Trophoblast cell (in vitro differentiated cells and primary cell): ENCODE measurements at places on chromosomes 4 and X.

- DNase-seq = peak; percentile 5
Observed at GRCh38 chrX:109716431-109717028, 16.5 kb downstream of the ACSL4 start.

DNA sequence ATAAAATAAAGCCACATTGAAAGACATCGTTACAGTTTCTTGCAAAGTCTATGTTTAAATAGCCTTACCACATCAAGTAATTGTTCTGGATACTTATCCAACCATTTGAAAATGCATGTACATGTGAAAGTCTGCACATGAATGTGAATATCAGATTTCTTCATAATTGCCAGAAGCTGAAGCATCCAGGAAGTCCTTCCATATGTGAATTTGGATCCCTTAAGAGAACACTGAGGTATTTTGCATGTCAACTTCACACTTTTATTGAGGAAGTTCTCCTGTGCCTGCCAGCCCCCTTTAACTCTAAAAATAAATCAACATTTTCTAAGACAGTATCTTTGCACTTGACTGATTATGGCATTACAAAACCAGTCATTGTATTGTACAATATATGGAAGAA, 1103.5 kb upstream of the ADGRL3 start:
- DNase-seq = no peak

- DNase-seq = no peak
Observed at GRCh38 chr4:84825701-84826341, 140.7 kb downstream of the WDFY3 start.

GRCh38 chr4:161696944-161697343, 466.9 kb downstream of the FSTL5 start:
- DNase-seq = no peak

GRCh38 chrX:130669233-130669632, 233.8 kb downstream of the ENOX2 start:
- DNase-seq = no peak

DNA sequence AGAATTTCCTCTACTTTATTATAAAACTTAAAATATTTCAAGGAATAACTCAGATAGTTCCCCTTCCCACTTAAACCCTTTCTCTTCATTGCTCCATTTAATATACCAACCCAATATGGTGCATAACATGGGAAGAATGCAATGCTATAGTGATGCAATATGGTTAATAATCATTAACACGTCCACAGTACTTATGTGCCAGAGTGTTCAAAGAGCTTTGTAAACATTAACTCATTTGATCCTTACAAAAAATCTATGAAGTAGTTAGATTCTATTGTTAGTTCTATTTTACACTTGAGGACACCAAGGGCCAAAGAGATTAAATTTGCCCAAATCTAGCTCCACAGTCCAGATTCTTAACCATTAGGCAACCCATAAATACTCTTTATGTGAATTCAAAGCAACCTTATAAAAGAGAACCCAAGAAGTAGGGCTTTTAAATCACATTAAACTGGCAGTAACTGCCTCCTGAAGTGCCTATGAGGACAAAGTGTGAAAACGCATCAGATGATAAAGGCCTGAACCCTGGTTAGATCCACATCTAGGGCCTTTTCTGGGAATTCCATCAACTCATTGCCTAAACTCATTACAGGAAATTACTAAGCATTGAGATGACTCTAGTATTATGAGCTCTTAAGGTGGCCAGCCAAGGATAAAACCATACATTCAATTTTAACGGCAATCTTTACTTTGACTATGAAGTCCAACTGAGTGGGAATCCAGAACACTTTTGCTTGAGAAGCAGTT, 94.3 kb downstream of the AREG start:
- no peak for DNase-seq

GRCh38 chr4:110361921-110362320, 114.0 kb upstream of the ENPEP start:
- DNase-seq = no peak

DNA sequence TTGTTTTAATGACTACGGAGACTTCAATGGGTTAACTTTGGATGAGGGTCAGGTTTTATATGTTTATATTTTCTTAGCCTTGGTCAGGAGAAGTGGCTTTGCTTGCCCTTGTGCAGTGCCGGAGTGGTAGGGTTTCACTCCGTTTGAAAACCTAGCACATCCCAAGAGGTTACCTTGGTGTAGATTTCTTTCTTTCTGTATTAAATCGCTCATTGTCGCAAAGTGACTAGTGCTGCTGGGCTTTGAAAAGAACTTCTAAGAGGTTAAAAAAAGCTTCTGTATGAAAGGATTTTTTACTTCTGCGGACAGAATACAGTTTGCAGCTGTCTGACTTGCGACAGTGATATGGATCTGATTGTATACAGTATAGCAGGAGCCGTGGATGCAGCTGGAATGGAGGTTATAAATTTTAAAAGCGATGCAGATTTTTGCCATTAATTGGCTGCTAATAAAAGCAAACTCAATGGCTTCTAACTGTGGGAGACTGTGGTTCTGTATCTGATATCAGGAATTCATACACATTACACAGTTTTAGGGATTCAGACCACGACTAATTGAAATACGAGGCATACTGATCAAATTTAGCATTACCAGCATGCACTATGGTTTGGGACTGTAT, 340.9 kb upstream of the PITX2 start:
- DNase-seq = no peak

- no peak for DNase-seq
Observed at GRCh38 chr4:52203351-52203750, 152.2 kb downstream of the SPATA18 start.

DNA sequence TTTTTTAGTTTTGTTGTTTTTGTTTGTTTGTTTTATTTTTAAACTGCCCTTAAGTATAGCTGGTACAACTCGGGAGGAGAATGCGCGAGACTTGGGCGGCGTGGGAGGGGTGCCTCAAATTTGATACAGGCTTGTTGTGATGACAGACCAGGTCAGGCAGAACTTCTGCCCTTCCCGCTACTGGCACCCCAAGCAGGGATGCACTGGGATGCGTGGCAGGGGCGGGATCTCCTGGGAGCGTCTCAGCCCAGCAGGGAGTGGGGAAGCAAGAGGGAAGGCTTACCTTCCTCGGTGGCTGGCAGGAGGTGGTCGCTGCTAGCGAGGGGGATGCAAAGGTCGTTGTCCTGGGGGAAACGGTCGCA, 851 bp downstream of the SFRP2 start:
- no peak for DNase-seq

- no peak for DNase-seq
Observed at GRCh38 chr4:10273030-10273429, 156.4 kb upstream of the WDR1 start.

- no peak for DNase-seq
Observed at GRCh38 chrX:80663331-80663730, 146.3 kb downstream of the BRWD3 start.

DNA sequence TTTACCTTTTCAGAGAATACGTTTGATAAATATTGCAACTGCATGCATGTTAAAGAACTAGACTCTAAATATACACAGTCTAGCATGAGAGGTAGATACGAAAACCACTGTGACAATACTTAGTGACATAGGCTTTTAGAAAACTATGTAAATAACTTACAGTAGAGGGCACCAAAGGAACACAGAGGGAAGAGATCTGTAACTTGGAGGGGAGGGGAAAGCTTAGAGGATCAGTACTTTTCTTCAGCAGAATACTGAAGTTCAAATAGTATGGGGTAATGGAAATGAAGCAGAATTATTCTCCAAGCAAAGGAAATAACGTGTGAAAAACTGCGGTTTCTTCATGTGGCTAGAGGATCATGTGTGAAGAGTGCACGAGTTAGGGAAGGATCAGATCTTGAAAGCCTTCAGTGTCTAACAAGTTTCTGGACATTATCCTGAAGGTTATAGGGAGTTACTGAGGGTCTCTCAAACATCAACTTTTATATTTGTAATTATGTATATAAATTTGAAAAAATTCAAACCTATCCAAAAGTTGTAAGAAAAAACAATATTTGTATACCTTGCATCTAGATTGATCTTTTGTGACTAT, 264.3 kb downstream of the NPFFR2 start:
- DNase-seq = peak; percentile 79

DNA sequence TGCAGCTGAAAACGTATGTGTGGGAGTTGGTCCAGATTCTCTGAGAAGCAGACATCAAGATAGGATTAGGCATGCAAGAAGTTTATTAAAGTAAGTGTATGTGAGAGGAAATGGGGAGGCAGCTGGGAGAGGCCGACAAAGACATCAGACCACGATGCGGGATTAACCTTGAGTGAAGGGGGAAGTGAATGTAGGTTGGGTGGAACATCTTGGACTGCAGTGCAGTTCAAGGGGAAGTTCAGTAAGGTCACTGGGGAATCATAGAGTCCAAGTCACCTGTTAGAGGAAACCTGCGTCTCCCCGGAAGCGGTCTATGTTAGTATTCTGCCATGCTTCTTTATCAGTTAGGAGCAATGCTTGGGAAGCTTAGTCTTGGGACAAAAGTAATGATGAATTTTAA, 22.0 kb downstream of the CXCL8 start:
- DNase-seq = no peak

DNA sequence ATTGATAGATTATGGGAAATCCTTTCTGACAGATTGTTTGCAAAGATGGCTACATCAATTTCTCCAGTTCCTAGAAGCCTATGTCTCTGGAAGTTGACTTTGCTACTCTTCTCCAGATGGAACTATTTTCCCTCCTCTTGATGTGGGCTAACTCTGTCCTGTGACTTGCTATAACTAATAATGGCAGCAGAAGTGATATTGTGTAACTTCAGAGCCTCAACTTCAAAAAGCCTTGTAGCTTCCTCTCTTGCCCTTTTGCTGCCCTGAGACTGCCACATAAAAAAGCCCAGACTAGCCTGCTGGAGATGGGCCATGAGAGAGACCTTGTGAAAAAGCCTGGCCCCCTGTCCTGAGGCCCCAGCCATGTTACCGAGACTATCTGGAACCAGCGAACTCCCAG, 210.7 kb upstream of the SLC7A11 start:
- DNase-seq = no peak

GRCh38 chrX:114626323-114626722, 42.4 kb downstream of the HTR2C start:
- no peak for DNase-seq

DNA sequence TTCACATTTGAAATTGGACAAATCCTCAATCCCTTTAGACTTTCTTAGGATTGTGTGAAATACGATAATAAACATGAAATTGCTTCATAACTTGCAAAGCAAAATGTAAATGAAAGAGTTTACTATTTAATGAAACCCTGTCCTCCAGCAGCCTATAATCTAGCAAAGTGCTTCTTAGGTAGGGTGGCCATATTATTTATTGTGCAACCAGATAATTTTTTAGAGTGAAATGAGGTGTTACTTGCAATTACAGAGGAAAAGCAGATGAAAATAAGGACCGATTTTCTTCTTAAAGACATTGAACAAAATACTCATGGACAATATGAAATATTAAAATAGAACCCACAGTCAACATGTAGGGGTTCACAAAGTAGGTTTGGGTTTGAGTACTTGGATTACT, 116.2 kb upstream of the GALNT7 start:
- DNase-seq = no peak

DNA sequence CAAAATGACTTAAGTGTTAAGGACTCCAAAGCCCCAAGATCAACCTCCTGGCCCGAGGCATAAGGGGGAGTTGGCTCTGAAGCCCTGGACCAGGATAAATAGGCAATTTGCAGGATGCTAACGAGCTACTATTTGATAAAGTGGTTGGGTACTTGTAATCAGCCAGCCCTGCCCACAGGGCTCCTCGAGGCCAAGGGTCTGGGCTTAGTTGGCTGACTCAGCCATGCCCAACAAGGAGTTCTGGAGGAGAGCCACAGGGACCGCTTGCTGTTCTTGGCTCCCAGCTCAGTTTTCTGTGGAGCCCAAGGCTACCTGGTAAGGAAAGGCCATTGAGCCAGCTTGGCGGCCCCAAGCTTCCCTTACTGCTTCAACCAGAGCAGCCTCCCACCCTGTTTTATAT, 7.8 kb downstream of the HMGB3 start:
- DNase-seq = peak; percentile 24

GRCh38 chr4:183297675-183298074, 22.4 kb downstream of the CLDN22 start:
- no peak for DNase-seq

- DNase-seq = no peak
Observed at GRCh38 chr4:7063362-7063761, 4.5 kb downstream of the GRPEL1 start.

DNA sequence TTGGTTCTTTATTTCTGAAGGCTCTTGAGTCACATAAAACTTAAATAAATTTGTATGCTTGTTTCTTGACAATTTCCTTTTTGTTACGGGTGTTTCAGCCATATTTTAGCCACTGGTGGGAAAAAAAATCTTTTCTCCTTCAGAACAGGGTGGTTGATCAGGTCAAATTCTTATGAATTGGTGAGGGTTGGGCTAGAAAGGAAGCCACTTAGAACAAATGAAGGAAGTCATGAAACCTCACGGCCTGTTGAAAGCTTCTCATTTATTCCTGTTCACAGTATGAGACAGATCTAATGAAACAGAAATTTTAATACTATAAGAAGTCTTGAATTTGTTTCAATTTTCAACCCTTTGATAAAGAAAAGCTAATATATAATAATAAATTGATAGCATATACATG, 12.1 kb upstream of the PDLIM5 start:
- no peak for DNase-seq

DNA sequence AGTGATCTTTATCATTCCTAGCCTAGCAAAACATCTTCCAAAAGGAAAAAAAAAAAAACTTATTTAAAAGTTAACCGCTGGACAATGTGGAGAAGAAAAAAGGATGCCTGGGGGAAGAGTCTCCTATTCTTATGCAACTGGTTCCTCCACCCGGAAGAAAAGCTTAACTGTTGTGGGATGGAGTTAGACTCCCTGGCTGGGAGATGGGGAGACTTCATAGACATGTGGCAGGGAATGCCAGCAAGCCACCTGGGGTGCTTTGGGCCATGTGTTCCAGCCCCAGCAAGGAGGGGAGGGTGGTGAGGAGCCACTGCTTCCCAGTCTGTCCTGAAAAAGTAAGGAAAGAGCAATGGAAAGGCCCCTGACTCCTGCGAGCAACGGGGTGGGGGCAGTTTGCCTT, 119.4 kb upstream of the SPIN4 start:
- no peak for DNase-seq

GRCh38 chr4:187770345-187770744, 225.2 kb upstream of the ZFP42 start:
- DNase-seq = no peak

DNA sequence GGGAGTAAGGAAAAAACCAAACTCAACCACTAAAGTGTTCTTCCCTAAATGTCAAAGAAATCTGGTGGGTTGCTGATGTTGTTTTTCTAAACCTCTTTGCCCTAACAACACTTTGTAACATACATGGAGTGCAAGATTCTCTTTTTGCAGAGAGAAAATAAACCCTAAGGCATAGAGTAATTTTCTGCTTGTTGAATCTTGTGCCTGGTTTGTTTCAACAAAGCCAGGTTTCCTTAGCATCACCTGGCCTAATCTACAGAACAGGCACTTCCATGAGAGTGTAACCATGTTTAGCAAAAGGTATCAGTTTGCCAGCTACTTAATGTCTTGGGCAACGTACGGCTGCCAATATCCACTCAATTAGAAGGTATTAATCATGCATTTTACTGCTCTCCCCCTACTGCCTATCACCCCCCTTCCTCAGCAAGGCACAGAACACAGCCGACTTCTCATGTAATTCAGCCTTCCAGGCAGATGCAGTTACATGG, 219.2 kb downstream of the MAML3 start:
- no peak for DNase-seq

- DNase-seq = no peak
Observed at GRCh38 chrX:31260351-31260750, 188.5 kb upstream of the FTHL17 start.

- no peak for DNase-seq
Observed at GRCh38 chrX:154019061-154019621, 561 bp downstream of the IRAK1 start.
